Heart right ventricle (tissue), 16 donors: ENCODE measurements at places on chromosomes 2 and 18. TPM values are rescaled to one million over a fixed set of nuclear protein-coding genes. Genes with fewer than 3 reads are reported as not detected.

Gene CENPA
- total RNA-seq, result 23.4 TPM

Gene LRATD1
- 2.9 TPM for total RNA-seq

Gene RPS27A
- 439 TPM for total RNA-seq

Gene KYNU
- 1.1 TPM for total RNA-seq

Gene TWIST2
- total RNA-seq, result 0.73 TPM

Gene STK11IP
- 10.0 TPM for total RNA-seq

Gene TEX44
- not detected for total RNA-seq

Gene LYPD6B
- not detected for total RNA-seq

Gene C2orf92
- 2.6 TPM for total RNA-seq
